ENCODE measurements at places on chromosomes 12 and 14.

- DNase-seq, result no peak
- H3K27me3 ChIP-seq, result no peaks in the 10 kb centered on the region
- no peaks in the 10 kb centered on the region for H3K36me3 ChIP-seq
- peak overlapping the region; percentile 90 for H3K27ac ChIP-seq
- H3K4me3 ChIP-seq, result peak overlapping the region; percentile 68
These were observed 11.1 kb upstream of the NEMF start for GRCh38 chr14:49863487-49864281.

GRCh38 chr12:20507056-20507455 is 138.7 kb downstream of the PDE3A start:
- H3K27me3 ChIP-seq, result no peaks in the 10 kb centered on the region
- no peak overlapping the region for H3K27ac ChIP-seq
- no peak for DNase-seq
- H3K36me3 ChIP-seq, result no peaks in the 10 kb centered on the region
- no peak overlapping the region for H3K4me3 ChIP-seq
- H3K4me1 ChIP-seq, result no peaks in the 10 kb centered on the region

DNA sequence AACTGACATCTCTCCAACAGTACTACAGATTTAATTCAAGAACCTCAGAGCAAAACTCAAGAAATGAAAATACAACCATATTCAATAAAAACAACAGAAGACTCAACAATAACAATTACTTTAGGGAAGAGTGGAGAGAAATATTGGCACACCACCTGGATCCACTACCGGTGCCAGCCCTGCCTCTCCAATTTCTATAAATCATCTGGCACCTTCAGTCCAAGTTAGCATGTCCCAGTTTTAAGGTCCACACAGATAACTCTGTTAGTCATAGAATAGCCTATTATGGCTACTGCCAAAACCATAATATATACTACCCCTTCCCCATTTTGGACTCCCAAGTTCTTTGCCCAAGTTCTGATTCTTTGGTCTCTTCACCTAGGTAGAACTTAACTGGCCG is 69.9 kb upstream of the PSMA6 start:
- no peaks in the 10 kb centered on the region for H3K36me3 ChIP-seq
- H3K27me3 ChIP-seq, result no peaks in the 10 kb centered on the region
- H3K4me1 ChIP-seq, result no peaks in the 10 kb centered on the region
- H3K4me3 ChIP-seq, result no peak overlapping the region

GRCh38 chr12:39581592-39581991 is 38.0 kb downstream of the ABCD2 start:
- H3K27me3 ChIP-seq, result no peaks in the 10 kb centered on the region
- H3K36me3 ChIP-seq, result no peaks in the 10 kb centered on the region
- no peak overlapping the region for H3K27ac ChIP-seq
- no peak for DNase-seq

DNA sequence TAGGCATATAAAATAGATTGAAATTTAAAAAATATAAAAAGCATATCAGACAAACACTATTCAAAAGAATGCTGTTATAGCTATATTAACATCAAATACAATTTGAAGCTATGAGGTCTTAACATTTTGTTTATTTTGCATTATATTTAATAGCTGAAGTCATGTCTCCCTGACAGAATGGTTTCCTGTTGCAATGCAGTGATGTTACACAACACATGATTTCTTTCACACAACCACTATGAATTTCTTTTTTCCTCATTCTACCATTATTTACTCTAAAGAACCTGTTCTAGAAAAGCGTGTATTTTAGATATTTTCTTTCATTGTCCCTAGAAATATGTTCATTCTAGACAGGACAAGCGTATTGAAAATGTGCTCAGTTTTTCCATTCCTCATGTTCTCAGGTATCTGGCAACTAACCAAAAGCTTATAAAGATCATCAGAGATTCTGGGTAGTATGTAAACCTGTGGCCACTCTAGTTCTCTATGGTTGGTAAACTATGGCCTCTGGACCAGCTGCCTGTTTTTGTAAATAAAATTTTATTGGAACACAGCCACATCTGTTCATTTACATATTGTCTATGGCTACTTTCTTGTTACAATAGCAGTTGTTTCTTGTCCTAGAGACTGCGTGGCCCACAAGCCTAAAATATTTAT is 183.8 kb downstream of the FOXA1 start:
- H3K36me3 ChIP-seq, result no peaks in the 10 kb centered on the region
- no peaks in the 10 kb centered on the region for H3K27me3 ChIP-seq
- DNase-seq, result no peak
- no peak overlapping the region for H3K4me3 ChIP-seq
- no peak overlapping the region for H3K27ac ChIP-seq

GRCh38 chr14:34711169-34711568 is 3.2 kb downstream of the CFL2 start:
- H3K27ac ChIP-seq, result peak overlapping the region; percentile 94
- H3K4me3 ChIP-seq, result no peak overlapping the region
- H3K36me3 ChIP-seq, result peaks cover 11% of the 10 kb centered on the region
- peaks cover 69% of the 10 kb centered on the region for H3K4me1 ChIP-seq
- no peaks in the 10 kb centered on the region for H3K27me3 ChIP-seq

DNA sequence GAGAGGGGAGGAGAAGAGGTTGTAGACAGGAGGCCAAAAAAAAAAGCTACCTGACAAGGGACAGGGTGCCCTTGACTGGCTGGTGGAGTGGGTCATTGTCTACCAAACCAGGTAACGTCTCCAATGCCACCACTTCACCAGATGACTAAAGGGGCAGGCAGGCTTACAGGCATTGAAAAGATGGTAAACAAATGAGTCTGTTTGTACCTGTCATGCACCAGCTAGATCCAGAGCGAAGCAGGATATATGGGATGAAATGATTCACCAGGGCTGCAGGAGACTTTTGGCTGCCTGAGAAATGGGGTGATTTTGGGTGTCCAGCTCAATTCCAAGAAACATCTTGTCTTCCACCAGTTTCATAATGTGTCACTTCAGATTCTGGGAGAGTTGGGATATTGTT is 4.0 kb downstream of the C12orf54 start:
- DNase-seq, result no peak
- H3K4me3 ChIP-seq, result no peak overlapping the region

DNA sequence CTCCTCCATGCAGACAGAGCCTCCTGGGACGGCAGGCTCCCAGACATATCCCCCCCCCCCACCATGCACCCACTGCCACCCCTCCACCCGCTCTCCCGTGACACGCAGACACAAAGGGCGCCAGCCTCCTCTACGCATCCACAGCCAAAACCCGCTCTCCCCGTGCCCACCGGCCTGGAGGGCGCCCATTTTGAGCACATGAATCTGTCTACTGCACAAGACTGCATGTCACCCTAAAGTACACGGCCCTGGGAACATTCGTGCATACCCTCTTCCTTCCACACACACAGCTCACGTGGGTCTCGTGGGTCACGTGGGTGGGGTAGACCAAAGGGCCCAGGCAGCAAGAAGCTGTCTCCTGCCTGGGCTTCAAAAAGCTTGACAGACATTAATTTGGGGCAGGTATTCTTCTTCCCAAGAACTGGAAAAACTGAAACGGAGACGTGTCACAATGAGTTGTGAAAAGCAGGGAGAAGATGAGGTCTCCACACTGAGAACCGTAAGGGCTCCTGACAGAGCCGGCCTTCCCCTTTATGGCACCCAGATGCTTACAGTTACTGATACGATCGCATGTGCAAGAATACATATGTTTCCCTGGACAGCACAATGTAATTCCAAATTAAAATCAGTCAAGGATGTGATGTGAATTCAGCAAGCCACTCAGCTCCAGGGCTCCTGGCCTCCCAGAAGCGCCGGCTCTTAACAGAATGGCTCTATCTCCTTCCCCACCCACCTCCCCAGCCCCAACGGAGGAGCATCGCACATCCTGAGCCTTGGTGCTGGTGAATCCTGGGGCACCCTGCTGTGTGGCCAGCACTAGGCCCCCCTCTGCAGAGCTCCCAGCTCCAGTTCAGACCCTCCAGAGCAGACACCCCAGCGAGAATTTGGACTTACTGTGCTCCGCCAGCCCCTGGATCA is 1.9 kb downstream of the TGFB3 start:
- H3K4me1 ChIP-seq, result peaks cover 13% of the 10 kb centered on the region
- H3K36me3 ChIP-seq, result no peaks in the 10 kb centered on the region
- H3K27me3 ChIP-seq, result no peaks in the 10 kb centered on the region
- H3K27ac ChIP-seq, result peak overlapping the region; percentile 91
- DNase-seq, result no peak

DNA sequence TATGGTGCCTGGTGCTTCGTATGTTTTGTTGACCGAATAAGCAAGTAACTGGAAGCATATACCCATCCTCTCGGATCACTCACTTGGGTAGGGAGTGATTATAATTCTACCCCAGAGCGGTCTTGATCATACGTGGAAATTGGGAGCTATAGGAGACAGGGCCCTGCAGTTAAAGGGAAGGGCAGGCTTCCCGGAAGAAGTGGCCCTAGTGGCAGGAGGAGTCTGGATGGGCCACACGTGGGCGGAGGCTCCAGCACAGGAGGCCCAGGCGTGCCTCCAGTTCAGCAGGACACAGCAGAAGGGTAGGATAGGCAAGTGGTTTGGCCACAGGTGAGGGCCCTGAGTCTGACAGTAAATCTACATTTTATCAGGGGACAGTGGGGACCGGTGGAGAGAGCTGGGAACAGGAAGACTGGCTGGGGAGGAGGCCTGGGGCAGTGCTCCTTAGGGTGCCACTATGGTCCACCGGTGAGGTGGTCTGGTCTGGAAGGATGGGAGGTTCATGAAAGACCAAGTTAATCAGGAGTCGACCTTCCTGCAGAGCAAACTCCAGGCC is 23.5 kb upstream of the YY1 start:
- H3K4me3 ChIP-seq, result no peak overlapping the region
- H3K4me1 ChIP-seq, result peaks cover 5% of the 10 kb centered on the region
- no peaks in the 10 kb centered on the region for H3K27me3 ChIP-seq
- no peaks in the 10 kb centered on the region for H3K36me3 ChIP-seq
- H3K27ac ChIP-seq, result peak overlapping the region; percentile 98

GRCh38 chr12:130521375-130522124 is 183.9 kb downstream of the PIWIL1 start:
- H3K27ac ChIP-seq, result no peak overlapping the region
- H3K36me3 ChIP-seq, result no peaks in the 10 kb centered on the region
- H3K4me1 ChIP-seq, result no peaks in the 10 kb centered on the region
- no peaks in the 10 kb centered on the region for H3K27me3 ChIP-seq
- no peak overlapping the region for H3K4me3 ChIP-seq

- H3K4me1 ChIP-seq, result peaks cover 19% of the 10 kb centered on the region
- no peaks in the 10 kb centered on the region for H3K27me3 ChIP-seq
- H3K4me3 ChIP-seq, result peak overlapping the region; percentile 28
- DNase-seq, result no peak
- H3K36me3 ChIP-seq, result no peaks in the 10 kb centered on the region
These were observed 1.4 kb upstream of the ABCD2 start for GRCh38 chr12:39620659-39621658.

DNA sequence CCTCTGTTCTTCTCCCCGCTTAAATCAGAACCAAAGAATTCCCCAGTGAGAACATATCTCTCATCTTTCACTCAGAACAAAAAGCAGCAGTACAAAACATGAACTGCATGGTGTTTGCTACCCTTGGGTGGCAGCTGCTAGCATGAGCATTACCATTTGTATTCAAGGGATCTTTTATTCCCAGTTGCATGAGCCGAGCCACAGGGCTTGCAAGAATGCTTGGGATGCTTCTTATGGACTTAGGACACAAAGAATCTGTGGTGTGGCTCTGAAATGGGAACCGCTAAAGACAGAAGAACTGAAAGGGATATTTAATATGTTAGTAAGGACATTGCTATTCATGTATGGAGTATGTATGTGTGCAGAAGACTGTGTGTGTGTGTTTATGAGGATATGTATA is 190.6 kb downstream of the TMX1 start:
- no peak overlapping the region for H3K27ac ChIP-seq
- H3K27me3 ChIP-seq, result no peaks in the 10 kb centered on the region
- no peak overlapping the region for H3K4me3 ChIP-seq
- no peak for DNase-seq

DNA sequence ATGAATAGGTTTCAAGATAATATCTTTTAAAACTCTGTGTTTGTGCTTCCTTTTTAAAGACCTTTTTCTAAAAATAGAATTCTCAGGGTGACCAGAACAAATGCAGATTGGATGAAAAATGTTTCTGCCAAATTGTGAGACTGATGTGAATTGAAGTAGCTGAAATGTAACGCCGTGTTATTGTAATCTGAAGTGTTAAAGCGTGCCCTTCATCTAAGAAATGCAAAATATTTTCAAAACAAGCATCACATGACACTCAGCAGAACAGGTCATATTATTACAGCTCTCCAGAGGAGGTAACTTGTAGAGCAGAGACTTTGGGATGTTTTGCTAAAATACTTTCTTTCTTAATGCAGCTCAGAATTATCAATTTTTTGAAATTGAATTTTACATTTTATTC is 90.0 kb upstream of the PLEKHA5 start:
- no peaks in the 10 kb centered on the region for H3K4me1 ChIP-seq
- DNase-seq, result no peak
- H3K27me3 ChIP-seq, result no peaks in the 10 kb centered on the region
- H3K27ac ChIP-seq, result no peak overlapping the region

DNA sequence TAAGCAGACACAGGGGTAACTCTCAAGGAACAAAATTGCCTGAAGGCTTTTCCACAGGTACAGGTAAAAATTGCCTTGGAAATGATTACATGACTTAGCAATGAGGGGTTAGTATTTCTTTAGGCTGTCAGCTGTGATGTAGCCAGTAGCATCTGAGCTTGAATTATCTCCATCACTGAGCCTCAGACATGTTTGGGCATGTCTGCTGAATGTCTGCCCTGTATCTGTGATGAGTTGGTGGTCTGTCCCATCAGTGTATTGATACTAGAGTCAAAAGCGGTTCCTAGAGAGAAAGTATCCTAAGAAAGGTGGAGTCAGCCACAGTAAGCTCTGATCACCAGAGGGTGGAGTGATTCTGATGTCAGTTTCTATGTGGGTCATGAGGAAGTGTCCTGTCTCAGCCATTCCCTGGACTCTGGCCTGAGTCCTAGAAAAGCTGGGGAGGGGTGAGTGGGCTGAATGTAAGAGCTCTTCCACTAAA is 16.3 kb downstream of the AKAP6 start:
- no peaks in the 10 kb centered on the region for H3K36me3 ChIP-seq
- H3K4me1 ChIP-seq, result peaks cover 3% of the 10 kb centered on the region
- H3K27me3 ChIP-seq, result no peaks in the 10 kb centered on the region
- H3K27ac ChIP-seq, result no peak overlapping the region

DNA sequence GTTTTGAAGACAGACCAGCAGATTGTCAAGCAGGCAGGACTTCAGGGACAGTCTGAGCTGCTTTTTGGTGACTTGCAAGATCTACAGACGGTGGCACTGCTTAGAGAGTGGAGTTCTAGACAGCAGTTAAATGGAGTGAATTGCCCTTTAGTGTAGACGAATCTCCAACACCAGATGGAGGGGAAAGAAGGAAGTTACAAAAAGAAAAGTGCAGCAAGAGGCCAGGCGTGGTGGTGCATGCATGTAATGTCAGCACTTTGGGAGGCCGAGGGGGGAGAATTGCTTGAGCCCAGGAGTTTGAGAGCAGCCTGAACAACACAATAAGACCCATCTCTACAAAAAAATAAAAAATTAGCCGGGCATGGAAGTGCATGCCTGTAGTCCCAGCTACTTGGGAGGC is 8.4 kb upstream of the HHIPL1 start:
- H3K4me1 ChIP-seq, result no peaks in the 10 kb centered on the region
- no peaks in the 10 kb centered on the region for H3K36me3 ChIP-seq
- H3K27me3 ChIP-seq, result no peaks in the 10 kb centered on the region
- H3K4me3 ChIP-seq, result no peak overlapping the region

Measured in esophagus squamous epithelium (tissue), 5 donors.